Central memory CD4-positive, alpha-beta T cell (primary cell): ENCODE measurements at places on chromosomes 1 and 21.

DNA sequence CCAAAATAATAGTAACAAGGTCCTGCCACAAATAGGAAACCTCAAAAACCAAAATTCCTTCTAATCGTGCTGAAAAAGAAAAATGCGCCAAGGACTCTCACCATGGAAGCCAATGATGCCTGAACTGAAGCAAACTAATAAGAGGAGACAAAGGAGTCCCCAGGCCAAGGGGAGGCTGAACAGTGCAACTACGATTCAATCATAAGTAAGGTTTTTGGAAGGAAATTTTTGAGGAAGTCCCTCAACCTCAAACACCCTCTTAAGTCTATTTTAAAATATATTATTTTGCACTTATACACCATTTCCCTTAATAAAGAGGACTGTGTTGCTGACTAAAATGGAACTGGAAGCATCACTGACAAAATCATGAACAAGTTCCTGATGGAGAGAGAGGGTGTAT, 1.7 kb upstream of the ARHGAP29 start:
- DNase-seq: no peak

DNA sequence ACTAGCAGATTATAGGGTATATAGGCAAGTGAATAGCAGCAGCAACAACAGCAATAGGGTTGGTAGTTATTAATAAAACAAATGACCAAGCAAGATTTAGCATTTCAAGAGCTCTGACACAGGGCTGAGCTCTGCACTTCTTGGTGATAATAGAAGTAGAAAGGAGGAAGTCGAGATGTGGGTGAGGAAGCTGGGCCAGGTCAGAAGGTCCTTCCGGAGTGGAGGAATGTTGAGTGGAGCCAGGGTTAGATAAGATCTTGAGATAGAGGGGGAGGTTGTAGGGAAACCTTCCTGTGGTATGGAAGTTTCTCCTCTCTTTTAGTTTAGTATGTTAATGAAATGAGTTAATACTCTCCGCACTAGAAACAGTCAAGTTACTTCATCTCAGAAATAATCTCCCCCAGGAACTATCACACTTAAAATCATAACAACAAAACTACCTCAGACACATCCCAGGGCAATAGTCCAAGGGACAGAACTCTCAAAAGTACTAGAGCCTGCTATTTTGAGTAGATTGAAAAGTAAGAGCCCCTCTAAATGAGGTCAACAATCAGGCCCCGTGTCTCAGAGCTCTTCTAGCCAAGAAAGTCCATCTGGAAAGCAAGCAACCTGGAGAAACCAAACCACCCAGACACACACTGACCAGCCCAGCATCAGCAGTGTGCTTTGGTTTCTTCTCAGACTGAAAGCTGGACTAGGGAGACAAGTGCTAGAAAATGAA, 45.4 kb upstream of the ATP1B1 start:
- no peak for DNase-seq

- DNase-seq: no peak
Measured at GRCh38 chr1:33828654-33829053, 35.2 kb upstream of the HMGB4 start.

GRCh38 chr1:54064299-54064698, 10.9 kb downstream of the TCEANC2 start:
- DNase-seq: no peak

DNA sequence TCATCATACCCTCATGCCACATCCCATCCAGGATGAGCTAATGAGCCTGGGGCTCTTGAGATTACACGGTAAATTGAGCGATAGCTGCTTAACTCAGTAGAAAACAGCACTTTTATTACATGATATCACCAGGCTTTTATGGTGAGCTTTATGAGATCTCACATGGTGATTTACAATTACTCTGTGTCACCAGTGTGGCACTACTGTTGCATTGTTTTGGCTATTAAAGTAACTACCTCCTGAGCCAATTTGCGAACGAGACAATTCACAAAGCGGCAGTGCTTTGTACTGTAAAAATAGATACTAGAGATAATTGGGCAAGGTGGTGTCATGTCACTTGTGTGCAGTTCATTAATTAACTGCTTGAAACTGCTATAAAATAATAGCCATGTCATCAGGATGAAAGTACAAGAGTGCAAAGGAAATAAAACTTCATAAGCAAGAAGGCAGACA, 767.7 kb upstream of the ADGRL2 start:
- DNase-seq: no peak

GRCh38 chr1:241118049-241118448, 239.0 kb downstream of the RGS7 start:
- no peak for DNase-seq

DNA sequence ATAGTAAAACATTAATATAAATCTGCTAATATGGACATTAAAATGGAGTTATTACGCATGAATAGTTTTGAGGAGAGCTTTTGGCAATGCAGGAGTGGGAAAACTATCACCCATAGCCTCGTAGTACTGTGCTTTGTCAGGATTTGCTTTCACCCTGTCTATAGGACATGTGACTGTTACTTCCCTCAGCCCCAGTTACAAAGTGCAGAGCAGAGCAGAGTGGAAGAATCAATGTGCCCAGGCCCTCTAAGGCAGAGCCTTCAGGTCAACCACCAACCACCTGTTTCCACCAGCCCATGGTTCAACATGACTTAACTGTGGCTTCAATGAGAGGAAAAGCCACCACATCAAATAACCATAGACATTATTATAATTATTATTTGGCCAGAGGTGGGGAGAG, 68.9 kb upstream of the C8B start:
- DNase-seq: no peak

DNA sequence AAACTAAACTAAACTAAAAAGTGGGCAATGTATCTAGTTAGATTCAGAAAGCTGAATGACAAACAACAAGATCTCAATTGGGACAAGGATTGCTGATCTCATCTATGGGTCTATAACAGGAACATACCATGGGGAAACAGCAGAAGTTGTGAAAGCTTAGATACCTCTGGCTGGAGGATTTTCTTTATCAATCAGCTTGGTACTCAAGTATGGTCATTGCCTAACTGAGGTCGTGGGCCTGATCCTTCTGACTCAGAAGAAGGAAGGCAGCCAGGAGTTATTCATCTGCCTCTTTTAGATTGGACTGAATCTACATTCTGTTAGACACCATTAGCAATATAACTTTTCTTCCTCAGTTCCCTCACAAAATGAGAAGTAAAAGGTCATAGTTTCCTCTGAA, 39.7 kb downstream of the DNTTIP2 start:
- no peak for DNase-seq

DNA sequence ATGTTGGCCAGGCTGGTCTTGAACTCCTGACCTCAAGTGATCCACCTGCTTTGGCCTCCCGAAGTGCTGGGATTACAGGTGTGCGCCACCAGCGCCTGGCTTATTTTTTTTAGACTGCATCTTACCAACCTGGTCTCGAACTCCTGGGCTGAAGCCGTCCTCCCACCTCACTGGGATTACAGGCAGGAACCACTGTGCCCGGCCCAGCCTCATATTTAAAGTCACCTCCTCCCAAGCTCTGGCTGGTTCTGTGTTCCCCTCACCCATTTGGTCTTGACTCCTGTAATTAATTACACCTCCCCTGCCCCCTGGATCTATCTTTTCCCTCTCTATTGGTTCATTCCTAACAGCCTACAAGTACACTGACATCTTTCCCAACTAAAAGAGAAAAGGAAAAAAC, 1.7 kb upstream of the EXOSC10 start:
- DNase-seq: no peak

- DNase-seq: peak; percentile 53
Measured at GRCh38 chr1:109793486-109794318, 30.0 kb upstream of the EPS8L3 start.

GRCh38 chr1:169363046-169363730, 4.4 kb downstream of the NME7 start:
- DNase-seq: no peak

DNA sequence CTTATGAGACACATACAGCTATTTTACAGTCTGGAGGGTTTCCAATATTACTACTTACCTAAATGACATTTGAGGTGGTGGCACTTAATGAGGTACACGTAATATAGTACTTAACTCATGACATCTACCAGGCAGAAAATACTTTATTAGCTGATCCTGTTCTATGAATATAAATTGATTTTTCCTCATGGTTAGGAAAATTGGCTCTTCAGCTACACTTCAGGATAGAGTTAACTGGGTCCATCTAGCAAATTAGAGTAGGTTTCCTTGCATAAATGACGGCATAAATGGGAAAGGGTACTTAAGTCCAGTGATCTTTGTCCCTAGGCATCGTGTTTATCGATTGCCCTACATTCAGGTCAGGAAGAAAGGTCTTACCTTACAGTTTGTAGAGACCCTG, 988.8 kb upstream of the TMPRSS15 start:
- DNase-seq: no peak

GRCh38 chr1:27594564-27595510, 9.1 kb downstream of the AHDC1 start:
- DNase-seq: no peak

DNA sequence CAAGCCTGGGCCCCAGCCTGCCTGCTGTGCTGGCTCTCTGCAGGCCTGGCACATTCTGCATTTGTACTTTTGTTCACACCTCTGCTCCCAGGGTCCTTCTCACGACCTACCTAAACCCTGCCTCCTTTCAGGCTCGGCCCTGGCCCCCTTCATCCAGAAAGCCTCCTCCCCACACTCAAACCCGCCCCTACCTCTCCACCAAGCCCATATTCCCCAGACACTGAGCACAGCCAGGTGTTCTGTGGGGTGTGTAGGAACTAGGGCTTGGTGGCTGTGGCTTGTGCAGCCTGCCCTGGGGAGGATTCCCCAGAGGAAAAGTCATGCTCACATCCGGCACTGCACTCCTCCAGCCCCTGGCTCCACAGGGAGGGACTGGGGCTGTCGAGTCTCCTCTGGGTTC, 8.2 kb upstream of the MIXL1 start:
- no peak for DNase-seq

DNA sequence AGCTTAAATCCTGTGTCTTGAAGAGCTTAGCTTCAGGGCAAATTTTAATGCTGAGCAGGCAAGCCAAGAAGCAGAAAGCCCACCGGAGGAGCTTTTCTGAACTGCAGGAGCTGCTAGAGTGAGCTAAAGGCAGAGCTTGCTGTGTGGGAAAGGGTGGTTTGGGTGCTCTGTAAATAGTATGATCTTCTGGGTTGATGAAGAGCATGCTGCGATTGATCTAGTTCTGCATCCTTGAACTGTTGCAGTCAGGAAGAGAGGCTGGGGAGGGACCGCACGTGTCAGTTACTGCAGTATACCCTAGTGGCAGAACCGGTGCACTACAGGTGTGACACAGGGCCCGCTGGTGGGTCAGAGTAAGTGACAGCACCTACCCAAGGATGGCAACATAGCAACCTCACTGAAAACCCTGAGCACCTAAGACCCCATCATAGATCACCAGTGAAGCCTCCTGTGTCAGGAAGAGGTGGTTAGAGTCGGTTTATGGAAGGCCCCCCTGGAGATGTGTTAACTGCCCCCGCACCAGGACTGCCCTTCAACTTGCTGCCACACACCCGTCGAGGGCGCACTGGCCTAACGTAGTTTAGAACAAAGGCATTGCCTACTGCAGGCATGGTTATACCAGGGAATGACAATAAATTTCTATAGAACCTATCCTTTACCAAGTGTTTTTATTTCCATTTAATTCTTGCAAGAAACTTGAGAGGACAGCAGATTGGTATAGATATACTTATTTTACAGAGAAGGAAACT, 146.0 kb upstream of the KIAA0040 start:
- DNase-seq: peak; percentile 27

DNA sequence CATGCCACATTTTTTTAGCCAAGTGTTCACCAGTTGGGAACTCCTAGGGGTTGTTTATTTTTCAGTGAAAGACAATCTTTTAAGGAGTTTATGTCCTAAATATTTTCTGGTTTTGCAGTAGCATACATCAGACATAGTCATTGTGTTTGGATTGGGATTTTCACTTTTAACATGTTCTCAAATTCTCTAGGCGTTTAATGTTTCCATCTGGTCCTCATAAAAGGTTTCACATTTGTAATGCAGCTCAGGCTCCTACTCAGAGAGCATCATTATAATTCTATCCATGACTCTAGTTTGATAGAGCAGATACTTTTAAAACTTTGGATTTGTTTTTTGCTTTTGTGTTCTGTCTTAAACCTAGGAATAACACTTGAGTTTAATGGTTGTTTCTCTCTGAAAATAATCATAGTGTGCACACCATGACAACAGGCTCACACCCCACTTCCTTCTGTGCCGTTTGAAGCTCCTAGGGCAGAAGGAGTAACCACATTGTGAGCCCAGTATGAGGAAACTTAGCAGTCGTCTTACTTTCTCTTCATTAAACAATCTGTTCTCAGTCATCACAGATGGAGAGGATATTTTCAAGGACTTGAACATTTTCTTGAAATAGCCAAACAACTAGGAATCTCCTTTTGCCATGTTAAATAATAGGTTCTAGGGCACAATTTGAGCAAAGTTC, 219.6 kb downstream of the PDE4B start:
- no peak for DNase-seq

GRCh38 chr1:192766876-192767275, 42.0 kb upstream of the RGS2 start:
- no peak for DNase-seq

- DNase-seq: no peak
Measured at GRCh38 chr1:102872526-102872925, 235.8 kb downstream of the COL11A1 start.

GRCh38 chr1:236471653-236472052, 52.1 kb upstream of the LGALS8 start:
- DNase-seq: no peak

DNA sequence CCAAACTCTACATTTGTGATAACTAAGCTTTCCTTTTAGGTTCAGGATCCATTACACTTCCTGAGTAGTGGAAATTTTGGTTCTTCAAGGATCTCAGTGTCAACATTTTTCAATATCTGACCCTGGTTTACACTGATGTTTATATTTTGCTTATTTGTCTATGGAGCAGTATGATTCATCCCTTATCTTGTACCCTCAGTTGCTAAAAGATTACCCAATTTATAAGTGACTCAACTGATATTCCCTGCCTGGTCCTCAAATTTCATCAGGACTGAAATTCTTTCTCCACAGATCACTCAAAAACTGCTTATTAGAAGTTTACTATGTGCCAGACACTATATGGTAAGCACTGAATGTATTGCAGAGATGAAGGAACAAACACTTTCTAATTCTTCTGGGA, 139.1 kb upstream of the CHRM3 start:
- DNase-seq: no peak

DNA sequence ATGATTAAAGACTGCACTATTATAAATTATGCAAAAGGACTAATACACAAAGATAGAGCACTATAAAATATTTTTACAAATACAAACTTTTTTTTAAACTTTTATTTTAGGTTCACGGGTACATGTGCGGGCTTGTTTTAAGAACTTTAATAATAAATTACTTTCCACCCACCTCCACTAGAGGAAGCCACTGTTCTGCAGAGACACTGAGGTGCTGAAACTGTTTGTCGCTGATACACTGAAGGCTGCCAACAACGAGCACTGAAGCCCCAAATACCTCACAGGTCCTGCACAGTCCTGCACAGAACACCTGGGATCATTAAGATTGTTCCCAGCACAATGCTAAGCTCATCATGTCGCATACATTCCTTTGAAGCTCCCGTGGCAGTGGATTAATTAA, 19.9 kb downstream of the COA6 start:
- no peak for DNase-seq
